ENCODE measurements at places on chromosomes 4 and X.

GRCh38 chr4:78975865-78976264, 36.6 kb upstream of the PAQR3 start:
- no peak for DNase-seq

GRCh38 chrX:19735244-19735643, 152.2 kb downstream of the SH3KBP1 start:
- DNase-seq: no peak

DNA sequence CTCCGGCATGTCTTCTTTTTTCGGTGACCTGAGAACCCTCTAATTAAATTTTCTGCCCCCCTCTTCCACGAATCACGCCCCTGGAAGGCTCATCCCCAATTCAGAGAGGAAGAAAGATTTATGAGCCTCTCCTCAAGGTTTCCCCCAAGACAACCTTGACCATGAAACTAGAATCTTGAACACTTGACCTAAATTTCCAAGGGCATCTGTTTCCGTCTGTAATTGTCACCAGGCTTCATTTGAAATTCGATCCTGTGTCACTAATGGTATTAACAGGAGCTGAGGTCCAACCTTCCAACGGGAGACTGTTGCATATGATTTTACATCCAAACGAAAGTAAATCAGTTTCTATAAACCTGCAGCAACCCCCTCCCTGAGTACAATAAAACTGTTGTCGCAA, 139.9 kb upstream of the ZIC3 start:
- DNase-seq: no peak

DNA sequence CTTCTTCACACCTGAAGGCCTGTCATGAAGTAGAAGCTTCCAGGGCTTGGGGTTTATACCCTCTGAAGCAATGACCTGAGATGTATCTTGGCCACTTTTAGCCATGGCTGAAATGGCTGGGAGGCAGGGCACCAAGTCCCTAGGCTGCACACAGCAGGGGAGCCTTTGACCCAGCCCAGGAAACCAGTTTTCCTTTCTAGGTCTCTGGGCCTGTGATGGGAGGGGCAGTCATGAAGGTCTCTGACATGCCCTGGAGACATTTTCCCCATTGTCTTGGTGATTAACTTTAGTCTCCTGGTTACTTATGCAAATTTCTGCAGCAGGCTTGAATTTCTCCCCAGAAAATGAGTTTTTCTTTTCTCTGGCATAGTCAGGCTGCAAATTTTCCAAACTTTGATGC, 511.0 kb upstream of the KLHL4 start:
- no peak for DNase-seq

DNA sequence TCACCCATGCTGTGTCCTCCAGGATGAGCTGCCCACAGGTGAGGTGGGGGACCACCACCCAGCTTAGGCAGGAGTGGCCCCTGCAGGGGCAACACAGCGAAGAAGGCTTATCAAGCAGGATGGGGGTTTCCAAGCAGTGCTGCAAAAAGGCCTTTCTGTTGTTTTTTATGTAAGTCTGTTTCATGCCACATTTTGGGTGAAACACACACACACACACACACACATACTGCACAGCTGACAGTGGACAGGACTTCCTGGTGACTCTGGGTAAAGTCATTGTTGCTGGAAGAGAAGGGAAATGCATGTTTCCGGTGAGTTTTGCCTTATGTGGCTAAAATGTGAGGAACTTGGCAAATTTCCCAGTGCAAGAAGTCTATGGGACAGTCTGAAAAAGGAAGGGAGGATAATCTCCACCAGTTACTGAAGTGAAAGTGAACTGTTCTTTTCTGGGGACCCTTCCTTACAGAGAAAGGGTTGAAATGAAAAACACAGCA, 119.2 kb downstream of the IRF2 start:
- no peak for DNase-seq

GRCh38 chrX:18290200-18290599, 64.3 kb downstream of the SCML2 start:
- no peak for DNase-seq
